ENCODE measurements at places on chromosomes 7 and 10.

GRCh38 chr10:121838931-121839330 lies 88.9 kb downstream of the ATE1 start:
- no peak for DNase-seq

- DNase-seq = no peak
Observed at GRCh38 chr7:88104732-88105131, 115.1 kb downstream of the SRI start.

DNA sequence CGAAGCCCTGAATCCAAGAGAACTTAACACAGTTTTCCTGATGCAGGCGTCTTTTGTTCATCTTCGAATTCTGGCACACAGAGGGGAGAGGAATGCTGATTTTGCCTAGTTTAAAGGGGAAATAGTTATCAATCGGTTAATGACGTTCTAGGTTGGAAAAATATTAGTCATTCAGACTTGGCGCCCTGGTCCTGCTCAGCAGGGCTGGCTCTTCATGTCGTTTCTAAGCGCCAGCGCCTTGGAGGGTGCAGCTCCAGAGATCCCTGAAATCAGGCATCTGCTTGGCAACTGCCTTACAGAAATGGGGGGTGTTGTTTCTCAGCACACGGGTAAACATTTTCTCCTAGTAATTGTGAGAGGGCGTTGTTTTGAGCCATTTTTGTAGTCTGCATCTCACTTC lies 1.3 kb upstream of the PRTFDC1 start:
- no peak for DNase-seq

DNA sequence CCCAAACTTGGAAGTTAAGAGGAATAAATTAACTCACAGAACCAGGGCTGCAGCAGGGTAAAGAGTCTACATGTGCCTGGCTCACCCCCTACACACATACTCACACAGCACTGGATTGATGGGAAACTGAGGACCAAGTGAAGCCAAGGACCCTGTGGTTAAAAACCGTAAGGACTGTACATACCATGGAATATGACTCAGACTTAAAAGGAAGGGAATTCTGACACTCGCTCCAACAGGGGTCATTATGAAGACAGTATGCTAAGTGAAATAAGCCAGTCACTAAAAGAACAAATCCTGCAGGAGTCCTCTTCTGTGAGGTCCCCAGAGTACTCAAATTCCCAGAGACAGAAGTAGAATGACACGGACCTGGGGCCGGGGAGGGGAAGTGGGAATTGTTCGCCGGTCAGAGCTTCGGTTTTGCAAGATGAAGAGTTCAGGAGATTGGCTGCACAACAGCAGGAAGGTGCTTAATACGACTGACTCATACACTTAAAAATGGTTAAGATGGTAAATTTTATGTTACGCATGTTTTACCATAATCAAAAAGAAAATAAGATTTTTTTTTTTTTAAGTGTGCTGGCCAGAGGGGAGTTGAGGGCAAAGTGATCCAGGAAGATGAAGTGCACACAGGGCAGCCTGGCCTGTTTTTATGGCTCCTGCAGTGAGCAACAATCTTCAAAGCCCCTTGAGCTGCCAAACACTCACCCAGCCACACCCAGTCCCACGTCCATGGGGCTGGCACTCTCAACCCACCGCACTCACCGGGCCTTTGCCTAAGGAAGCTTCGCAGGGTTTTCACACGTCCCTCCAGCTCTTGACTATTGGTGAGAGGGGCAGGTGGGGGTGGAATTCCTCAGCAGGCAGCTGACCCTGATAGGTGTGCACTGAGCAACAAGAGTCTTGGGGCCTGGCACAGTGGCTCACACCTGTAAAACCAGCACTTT lies 26.4 kb downstream of the DRGX start:
- DNase-seq = no peak

- DNase-seq = no peak
Observed at GRCh38 chr7:22140578-22140977, 194.9 kb upstream of the CDCA7L start.

DNA sequence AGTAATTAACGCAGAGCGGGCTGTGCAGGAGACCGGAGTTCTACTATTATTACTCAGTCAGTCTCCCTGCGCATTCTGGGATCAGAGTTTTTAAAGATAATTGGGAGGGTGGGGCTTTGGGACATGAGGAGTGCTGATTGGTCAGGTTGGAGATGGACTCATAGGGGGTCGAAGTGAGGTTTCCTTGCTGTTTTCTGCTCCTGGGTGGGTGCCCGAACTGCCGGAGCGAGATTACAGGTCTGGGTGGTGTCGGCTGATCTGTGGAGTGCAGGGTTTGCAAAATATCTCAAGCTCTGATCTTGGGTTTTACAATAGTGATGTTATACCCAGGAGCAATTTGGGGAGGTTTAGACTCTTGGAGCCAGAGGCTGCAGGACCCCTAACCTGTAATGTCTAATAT lies 3.9 kb upstream of the LRRC27 start:
- DNase-seq = no peak

DNA sequence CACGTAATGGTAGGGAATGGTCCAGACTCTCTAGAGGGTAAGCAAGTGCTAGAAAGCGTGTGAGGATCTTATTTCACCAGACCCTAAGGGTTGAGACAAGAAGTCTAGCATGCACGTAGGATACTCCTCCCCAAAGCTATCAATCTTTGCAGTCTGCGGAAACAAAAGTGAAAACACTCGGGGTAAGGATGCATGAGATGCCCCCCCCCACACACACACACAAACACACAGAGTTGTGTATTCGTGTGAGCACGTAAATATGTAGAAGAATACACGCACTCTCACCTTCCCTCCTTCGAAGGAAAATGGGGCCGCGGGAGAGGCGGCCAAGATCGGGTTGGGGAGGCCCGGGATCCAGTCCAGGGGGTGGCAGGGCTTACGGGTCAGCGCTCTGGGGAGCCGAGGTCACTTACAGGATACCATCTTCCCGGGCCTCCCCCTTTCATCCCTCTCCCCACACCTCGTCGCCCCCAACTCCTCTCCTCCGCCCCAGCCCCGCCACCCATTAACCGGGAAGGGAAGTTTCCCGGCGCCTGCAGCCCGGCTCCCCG lies 455 bp downstream of the CUL2 start:
- no peak for DNase-seq

GRCh38 chr10:37467246-37467645 lies 341.8 kb downstream of the ANKRD30A start:
- DNase-seq = no peak

DNA sequence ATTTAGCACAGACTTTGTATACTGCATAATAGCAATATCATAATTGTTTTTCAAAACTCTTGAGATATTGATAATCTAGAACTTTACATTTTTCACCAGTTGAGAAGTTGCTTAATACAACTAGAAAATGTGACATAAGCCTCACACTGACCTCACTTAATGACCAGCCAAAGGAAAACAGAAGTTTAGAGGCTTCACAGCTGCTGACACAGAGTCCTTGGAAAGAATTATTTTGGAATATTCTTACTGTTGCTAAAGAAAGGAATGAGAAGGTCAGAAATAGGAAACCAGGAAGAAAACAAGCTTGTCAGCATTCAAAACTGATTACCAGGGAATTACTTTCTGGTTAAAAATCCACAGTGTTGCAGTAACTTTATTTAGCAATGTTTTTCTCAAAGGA lies 35.5 kb upstream of the WASL start:
- DNase-seq = no peak

GRCh38 chr10:48716416-48716815 lies 31.7 kb downstream of the WDFY4 start:
- DNase-seq = no peak

GRCh38 chr7:55533729-55534080 lies 38.6 kb downstream of the VOPP1 start:
- no peak for DNase-seq

GRCh38 chr7:99155211-99155610 lies 11.3 kb upstream of the SMURF1 start:
- no peak for DNase-seq

DNA sequence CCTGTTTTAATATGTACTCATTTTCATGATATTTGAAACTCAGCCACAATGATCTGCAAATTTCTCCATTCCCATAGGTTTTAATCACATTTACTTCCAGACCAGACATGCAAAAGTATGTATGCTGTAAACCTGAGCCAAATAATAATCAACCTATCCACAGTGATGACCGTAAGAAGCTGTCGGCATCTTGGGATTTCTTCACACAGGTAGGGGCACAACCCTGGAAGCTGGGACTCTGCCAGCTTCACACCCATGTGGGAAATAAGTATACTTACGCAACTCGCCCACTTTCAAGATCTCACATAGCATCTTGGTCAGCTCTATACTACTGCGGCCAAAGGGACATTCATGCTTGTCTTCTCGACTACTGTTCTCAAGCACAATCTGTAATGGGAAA lies 352.3 kb downstream of the ELMO1 start:
- no peak for DNase-seq

- DNase-seq = no peak
Observed at GRCh38 chr7:42611289-42611928, 300.5 kb downstream of the C7orf25 start.

DNA sequence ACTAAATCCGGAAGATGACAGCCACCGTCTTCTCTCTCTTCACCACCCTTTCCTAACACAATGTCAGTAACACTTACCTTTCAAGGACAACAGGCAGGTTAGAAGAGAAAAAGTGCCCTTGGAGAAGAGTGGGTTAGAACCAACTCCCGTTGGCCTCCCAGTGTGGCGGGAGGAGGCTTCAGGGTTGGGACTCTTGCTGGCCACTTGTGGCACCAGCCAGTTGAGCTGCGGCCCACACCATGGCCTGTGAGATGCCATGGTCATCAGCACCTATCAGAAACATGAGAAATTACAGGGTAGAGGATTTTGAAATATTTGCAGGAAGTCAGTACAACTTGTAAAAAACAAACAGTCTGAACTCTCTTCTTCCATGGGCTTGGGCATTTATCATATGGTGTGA lies 93.8 kb downstream of the MKI67 start:
- DNase-seq = no peak

DNA sequence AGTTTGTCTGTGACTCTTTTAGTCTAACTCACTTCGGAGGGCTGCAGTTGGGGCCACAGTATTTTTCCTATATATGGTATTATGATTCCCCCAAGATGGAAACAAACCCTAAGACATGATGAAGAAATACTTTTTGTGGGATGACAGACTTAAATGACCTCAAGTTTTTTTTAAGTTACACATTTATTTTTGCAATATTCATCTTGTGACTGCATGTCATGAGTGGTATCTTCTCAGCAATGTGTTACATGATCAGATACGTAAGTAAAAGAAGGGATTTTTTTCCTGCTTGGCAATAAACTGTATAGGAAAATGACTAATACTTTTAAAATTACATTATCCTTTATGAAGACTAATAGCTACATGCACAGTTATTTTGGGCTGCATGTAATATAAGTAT lies 57.8 kb downstream of the OR13A1 start:
- no peak for DNase-seq

DNA sequence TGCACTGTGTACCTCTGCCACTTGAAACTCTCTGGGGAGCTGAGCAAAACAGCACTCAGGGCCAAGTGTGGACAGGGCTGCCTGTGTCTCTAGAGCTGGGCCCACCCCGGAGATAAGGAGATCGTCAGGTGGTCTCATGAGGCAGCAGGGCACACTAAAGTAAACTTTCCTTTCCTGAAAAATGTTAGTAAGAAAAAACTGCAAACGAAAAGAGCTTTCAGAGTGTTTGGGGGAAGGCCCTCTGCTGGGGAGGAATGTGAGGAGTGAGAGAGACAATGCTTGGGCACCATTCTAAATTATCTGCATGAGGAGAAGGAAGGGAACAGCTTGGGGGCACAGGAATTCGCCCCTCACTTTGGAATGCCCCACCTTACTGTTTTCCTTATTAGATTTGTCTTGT lies 127.7 kb downstream of the ATXN7L1 start:
- DNase-seq = no peak

DNA sequence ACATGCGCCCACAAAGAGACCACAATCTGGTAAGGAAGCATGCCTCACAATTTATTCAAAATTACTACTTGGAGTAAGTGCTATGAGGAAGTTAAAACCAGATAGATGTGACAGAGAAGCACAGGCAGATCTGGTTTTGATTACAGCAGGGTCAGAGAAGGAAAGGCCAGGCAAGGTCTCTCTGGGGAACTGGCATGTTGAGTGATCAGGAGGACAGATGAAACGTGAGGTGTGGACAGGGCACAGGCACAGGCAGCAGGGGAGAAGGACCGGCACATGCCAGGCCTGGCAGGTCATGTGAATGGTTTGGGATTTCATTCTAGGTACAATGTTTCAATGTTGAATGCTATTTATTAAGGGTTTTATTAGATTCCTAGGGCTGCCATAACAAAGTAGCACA lies 51.6 kb downstream of the GPAM start:
- no peak for DNase-seq

- no peak for DNase-seq
Observed at GRCh38 chr10:36232935-36233334, 590.8 kb upstream of the FZD8 start.

GRCh38 chr10:75435291-75435690 lies 3.9 kb downstream of the LRMDA start:
- DNase-seq = no peak

GRCh38 chr10:101007099-101007711 lies 7.6 kb downstream of the LZTS2 start:
- no peak for DNase-seq

- no peak for DNase-seq
Observed at GRCh38 chr7:134856091-134856490, 76.7 kb downstream of the CALD1 start.

DNA sequence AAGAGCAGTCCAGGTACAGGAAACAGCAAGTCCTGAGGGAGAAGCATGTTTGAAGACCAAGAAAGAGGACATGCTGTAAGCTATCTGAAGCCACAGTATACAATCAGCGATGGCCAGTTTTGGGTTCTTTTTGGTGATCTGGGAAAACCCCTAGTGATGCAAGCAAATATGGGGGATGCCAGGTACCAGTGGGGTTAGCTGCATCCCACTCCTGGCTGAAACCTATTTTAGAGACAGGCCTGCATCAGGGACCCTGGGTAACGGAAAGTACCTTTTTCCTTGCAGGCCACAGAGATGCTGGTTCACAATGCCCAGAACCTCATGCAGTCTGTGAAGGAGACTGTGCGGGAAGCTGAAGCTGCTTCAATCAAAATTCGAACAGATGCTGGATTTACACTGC lies 32.9 kb downstream of the AP3M1 start:
- DNase-seq = no peak

GRCh38 chr7:4260867-4261600 lies 421.1 kb upstream of the FOXK1 start:
- DNase-seq = no peak

DNA sequence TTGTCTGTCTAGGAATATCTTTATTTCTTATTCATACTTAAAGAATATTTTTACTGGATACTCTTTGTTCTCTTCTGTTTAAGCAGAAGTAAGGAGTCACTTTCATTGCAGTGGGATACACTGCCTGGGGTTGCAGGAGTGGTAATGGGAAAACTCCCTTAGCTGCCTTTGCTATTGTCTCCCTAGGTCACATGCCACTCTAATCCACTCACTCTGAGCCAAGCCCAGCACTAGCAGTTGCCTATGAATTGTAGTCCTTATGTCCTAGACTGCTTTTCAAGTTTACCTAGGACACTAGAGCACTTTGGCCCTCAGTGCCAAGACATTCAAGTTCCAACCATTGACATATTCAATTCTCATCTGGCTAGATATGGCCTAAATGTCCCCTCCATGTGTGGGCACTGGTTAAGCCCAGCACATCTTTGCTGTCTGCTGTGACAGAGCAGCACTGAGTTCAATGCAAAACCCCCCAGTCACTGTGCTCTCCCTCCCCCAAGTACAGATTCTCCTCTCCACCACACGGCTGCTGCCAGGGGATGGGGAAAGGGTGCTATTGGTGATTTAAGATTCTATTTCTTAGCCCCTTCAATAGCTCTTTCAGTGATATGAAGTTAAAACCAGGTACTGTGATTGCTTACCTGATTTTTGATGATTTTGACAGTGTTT lies 991.7 kb upstream of the KCND2 start:
- DNase-seq = no peak

Measured in DMS153 (cell line).